ENCODE measurements at places on chromosomes 2 and 18. TPM values are rescaled to one million over a fixed set of nuclear protein-coding genes. Genes with fewer than 3 reads are reported as not detected.

TTLL4 gene
- total RNA-seq, result 32.8 TPM

CIB4 gene
- total RNA-seq, result 0.38 TPM

SYT4 gene
- total RNA-seq, result not detected

HOXD1 gene
- total RNA-seq, result 0.06 TPM

HOXD12 gene
- not detected for total RNA-seq

ACTG2 gene
- total RNA-seq, result 0.23 TPM

KCNS3 gene
- 1.1 TPM for total RNA-seq

ALPG gene
- total RNA-seq, result 0.33 TPM

CNDP1 gene
- total RNA-seq, result not detected

SAG gene
- total RNA-seq, result not detected

CHRND gene
- not detected for total RNA-seq

FEV gene
- not detected for total RNA-seq

SLC5A7 gene
- total RNA-seq, result not detected

C2orf15 gene
- 1.0 TPM for total RNA-seq

PLA2R1 gene
- total RNA-seq, result 1.9 TPM

MYO5B gene
- total RNA-seq, result 9.4 TPM

CIDEA gene
- total RNA-seq, result not detected

GPR45 gene
- not detected for total RNA-seq

PROM2 gene
- not detected for total RNA-seq

CAVIN2 gene
- total RNA-seq, result 48.1 TPM

KIF1A gene
- 0.73 TPM for total RNA-seq

CERKL gene
- 0.15 TPM for total RNA-seq

MARCO gene
- total RNA-seq, result 0.08 TPM

KANSL1L gene
- total RNA-seq, result 0.62 TPM

PCARE gene
- total RNA-seq, result not detected

LAMA3 gene
- total RNA-seq, result 55.8 TPM

G6PC2 gene
- not detected for total RNA-seq

CGREF1 gene
- total RNA-seq, result 7.8 TPM

EGR4 gene
- total RNA-seq, result 0.28 TPM

MRO gene
- total RNA-seq, result 0.26 TPM

FAHD2A gene
- 31.8 TPM for total RNA-seq

PID1 gene
- total RNA-seq, result 4.0 TPM
